ENCODE measurements at places on chromosomes 16 and 17.

DNA sequence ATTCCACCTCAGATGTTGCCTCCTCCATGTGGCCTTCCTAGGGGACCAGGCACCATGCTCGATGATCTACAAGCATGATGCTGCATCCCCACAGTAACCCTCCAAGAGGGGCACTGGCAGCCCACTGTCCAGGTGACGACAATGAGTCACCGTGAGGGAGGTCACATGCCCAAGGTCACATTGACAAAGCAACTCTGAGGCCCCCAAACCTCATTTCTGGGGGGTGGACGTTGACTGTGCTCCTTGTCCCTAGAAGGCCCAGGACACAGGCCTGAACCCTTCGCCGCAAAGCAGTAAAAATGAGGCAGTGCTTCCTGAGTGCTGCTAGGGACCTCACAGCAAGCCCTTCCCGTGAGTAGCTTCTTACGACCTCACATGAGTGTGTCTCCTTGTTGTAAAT, 136.5 kb downstream of the C16orf78 start:
- DNase-seq, result no peak

GRCh38 chr16:50428116-50428515, 59.3 kb upstream of the BRD7 start:
- no peak for DNase-seq

DNA sequence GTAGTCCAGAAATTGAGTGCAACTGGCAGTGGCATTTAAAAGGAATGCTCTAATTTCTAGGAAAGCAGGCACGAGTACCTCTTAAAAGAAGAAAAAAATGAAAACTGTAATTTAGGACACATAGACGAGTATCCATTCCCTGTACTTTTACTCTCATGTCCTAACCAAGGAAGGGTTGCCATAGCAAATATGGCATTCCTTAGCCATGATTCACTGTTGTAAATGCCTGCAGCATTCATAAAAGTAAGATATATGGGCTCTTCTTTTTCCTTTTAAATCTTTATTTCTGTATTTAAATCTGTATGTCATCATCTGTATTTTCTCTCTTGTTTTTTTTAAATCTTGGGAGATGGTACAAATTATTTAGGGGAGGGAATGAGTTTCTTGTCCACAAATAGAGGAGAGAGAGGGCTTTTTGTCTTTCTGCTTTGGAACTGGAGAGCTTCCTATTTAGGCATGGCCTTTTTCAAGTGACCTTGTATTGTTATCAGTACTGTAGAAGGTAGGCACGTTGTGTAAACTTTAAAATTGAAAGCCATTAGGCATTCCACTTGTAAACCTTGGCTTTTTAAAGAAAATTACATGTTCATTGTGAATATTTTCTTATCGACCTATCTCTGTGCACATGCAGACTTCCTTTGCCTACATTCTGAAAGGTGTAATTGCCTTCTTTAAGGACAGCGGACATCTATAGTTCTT, 50.0 kb downstream of the TENT4B start:
- DNase-seq, result no peak

DNA sequence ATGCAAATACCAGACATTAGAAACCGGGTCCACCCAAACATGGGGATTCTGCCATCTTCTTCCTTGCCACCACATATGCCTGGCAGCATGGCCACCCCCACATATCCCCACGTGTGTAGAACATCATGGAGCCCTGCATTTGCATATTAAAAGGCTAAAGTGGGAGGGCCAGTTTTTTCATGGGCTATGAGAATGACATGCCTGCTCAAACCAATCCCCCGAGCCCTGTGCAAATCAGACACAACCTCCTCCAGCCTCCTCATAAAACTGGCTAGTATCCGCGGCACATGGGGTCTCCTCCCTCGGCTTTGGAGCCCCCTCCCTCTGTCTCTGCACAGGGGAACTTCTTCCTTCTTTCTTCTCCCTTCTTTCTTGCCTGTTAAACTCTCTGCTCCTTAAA, 174.9 kb upstream of the WSCD1 start:
- no peak for DNase-seq

GRCh38 chr17:1447052-1447451, 9.0 kb downstream of the CRK start:
- DNase-seq, result no peak

DNA sequence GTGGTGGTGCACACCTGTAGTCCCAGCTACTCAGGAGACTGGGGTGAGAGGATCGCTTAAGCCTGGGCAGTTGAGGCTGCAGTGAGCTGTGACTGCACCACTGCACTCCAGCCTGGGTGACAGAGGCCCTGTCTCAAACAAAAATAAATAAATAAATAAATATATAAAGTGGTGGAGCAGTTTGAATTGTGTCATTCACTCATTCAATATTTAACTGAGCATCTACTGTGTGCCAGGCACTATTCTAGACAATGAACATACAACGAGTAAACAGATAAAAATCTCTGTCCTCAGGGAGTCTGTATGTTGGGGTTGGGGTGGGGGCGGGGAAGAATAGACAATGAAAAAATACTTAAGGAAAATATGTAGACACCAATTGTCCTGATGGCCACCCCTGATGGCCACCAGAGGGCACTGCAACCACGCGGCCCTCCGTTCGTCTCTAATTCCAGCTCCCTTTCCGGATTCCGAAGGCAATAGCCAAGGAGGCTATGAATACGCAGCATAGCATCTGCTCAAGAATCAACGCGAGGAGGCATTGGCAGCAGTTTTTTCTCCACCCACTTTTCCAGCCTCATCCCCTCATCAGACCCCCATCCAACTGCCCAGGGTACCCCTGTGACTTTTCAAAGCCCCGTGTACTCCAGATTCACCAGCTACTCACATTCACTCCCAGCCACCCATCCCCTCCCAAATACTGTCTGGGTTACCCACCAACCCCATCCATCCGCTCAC, 21.4 kb downstream of the QPRT start:
- peak; percentile 48 for DNase-seq

- DNase-seq, result no peak
These were observed 18.8 kb downstream of the TELO2 start for GRCh38 chr16:1511662-1512569.

- DNase-seq, result no peak
These were observed 130.0 kb upstream of the HS3ST2 start for GRCh38 chr16:22683730-22684573.

DNA sequence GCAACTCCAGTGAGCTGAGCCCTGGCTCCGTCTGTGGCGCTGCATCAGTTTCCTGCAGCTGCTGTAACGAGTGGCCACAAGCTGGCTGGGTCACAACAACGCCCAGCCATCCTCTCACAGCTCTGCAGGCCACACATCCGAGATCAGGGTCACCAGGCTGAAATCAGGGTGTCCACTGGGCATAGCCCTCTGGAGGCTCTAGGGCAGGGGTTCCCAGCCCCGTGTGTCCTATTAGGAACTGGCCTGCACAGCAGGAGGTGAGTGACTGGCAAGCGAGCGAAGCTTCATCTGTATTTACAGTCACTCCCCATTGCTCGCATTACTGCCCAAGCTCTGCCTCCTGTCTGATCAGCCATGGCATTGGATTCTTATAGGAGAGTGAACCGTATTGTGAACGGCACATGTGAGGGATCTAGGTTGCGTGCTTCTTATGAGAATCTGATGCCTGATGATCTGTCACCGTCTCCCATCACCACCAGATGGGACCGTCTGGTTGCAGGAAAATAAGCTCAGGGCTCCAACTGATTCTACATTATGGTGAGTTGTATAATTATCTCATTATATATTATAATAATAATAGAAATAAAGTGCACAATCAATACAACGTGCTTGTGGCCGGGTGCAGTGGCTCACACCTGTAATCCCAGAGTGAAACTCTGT, 176.5 kb downstream of the SEC14L1 start:
- no peak for DNase-seq

DNA sequence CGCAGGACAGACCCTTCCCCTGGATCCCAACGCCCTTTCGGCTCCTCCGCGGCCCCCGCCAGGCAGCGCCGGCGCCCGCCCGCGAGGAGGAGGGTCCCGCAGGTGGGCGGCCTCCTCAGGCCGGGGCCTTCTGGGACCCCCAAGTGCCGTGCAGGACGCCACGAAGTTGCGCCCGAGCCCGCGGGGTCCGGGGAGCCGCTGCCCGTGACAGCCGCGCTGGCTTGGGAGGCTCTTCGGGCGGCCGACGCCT, 504 bp downstream of the ERN1 start:
- no peak for DNase-seq

- DNase-seq, result no peak
These were observed 111.8 kb downstream of the N4BP1 start for GRCh38 chr16:48497932-48498768.

DNA sequence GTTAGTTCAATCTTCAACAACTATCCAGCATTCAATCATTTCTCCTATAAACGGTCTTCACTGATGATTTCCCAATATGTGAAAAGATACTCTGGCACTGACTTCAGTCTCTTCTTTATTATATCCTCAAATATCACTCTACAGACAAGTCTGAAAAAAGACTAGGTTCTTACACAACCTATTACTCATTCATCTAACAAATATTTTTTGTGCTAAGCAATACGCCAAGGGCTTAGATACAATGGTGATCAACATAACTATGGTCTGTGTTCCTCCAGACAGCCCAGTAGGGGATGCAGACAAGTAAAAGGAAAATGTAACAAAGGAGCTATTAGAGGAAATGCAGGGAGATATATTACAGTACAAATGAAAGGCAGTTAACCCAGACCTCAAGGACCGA, 63.9 kb downstream of the MYO1D start:
- no peak for DNase-seq

DNA sequence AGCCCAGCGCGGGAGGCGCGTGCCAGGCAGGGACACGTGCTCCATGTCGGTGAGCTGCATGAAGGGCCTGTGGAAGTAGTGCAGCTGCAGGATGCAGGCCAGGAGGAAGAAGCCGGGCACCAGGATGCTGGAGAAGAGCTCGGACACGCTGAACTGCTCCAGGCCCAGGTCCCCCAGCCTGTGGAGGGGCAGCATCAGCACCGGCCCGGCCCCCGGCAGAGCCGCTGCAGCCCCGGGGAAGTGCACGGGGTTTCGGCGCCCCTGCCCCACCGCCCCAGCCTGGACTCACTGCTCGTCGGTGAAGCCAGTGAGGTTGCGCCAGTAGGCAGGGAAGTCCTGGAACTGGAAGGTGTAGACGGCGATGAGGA, 28.0 kb downstream of the CTU2 start:
- no peak for DNase-seq

- no peak for DNase-seq
These were observed 6.9 kb upstream of the SCNN1G start for GRCh38 chr16:23175651-23176050.

DNA sequence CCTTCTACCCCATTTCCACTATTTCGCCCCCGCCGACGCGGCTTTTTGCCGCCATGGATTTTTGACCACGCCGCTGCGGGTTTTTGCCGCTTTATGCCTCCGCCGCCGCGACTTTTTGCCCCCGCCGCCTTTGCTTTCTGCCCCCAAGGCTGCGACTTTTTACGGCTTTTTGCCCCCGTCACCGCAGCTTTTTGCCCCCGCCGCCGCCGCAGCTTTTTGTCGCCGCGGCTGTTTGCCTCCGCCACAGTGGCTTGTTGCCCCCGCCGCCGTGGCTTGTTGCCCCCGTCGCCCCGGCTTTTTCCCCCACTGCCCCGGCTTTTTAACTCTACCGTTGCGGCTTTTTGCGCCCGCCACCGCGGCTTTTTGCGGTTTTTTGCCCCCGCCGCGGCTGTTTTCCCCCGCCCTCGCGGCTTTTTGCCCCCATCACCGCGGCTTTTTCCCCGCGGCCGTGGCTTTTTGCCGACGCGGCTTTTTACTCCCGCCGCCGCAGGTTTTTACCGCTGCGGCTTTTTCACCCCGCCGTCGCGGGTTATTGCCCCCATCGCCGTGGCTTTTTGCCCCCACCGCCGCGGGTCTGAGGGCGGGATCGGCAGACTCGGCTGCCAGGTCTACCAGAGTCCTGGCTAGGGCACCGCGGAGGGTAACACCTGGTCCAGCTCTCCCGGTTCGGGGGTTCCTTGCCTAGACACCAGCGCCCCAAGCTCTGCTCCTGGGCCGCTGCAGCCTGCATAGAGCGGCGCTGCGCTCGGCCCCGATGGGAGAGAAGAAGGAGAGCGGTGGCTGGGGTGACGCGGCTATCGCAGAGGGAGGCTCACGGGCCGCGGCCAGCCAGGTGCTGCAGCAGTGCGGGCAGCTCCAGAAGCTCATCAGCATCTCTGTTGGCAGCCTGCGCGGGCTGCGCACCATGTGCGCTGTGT, 562.7 kb upstream of the WSB1 start:
- no peak for DNase-seq

- no peak for DNase-seq
These were observed 77.2 kb downstream of the C17orf67 start for GRCh38 chr17:56756536-56756935.

DNA sequence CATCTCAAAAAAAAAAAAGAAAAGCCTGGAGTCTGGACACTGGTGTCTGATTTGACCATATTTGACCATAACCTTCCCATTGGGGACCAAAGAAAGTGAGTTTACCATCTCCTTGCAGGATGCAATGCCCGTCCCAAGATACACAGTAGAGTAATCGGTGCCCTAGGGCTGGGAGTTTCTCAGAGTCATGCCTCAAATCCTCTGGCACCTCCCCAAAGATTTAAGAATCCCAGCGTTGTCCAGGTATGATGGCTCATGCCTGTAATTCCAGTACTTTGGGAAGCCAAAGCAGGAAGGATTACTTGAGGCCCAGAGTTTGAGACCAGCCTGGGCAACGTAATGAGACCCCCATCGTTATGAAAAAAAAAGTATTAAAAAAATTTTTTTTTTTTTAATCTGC, 5.0 kb downstream of the PITPNM3 start:
- DNase-seq, result no peak

- no peak for DNase-seq
These were observed 43.4 kb downstream of the ATP2C2 start for GRCh38 chr16:84411768-84412167.

GRCh38 chr17:42507671-42508070, 28.4 kb upstream of the NAGLU start:
- DNase-seq, result no peak

- no peak for DNase-seq
These were observed 176.8 kb upstream of the ASIC2 start for GRCh38 chr17:33469911-33470310.

DNA sequence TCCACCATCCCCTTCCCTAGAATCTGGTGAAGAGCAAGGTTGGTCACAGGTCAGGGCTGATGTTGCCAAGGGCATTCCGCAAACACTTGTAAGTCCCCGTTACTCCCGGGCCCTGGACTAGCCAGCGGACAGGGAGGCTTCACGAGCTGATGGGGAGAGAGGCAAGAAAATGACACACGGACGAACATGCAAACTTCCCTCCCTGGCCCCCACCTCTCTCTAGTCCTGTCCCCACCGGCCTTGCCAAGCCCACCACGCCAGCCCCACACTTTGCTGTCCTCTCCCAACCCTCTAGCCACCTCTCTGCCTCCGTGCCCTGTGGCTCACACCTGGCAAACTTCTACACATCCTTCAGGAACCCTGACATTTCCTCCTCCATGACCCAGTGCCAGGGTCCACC, 54.8 kb downstream of the RPH3AL start:
- no peak for DNase-seq

- no peak for DNase-seq
These were observed 22.6 kb downstream of the NAA60 start for GRCh38 chr16:3465911-3466584.

- no peak for DNase-seq
These were observed 48.8 kb upstream of the NACA2 start for GRCh38 chr17:61639818-61640217.

GRCh38 chr17:63173903-63174302, 207.9 kb downstream of the TANC2 start:
- DNase-seq, result no peak
